ENCODE measurements at places on chromosomes 2 and 18.

DNA sequence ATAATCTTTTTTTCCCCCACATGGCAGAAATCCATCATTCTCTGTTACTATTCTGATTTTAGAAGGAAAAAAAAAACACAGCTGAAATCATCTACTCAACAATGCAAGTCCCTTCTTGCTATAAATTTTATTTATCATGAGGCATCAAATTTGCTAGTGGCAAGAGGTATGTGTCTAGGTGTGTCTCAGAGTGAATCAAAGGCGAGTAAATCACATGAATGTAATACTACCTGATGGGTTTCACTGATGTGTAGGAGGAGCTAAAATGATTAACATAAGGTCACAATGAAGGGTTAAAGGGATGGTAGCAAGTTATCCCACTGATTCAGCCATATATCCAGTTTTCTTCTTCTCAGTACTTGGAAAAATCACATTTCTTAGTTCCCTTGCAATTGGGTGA is 24.5 kb upstream of the PELI1 start:
- no peak for DNase-seq

GRCh38 chr2:191824398-191824797 is 22.5 kb downstream of the CAVIN2 start:
- no peak for DNase-seq

- DNase-seq = no peak
These were observed 8.8 kb downstream of the COLEC11 start for GRCh38 chr2:3603536-3604206.

DNA sequence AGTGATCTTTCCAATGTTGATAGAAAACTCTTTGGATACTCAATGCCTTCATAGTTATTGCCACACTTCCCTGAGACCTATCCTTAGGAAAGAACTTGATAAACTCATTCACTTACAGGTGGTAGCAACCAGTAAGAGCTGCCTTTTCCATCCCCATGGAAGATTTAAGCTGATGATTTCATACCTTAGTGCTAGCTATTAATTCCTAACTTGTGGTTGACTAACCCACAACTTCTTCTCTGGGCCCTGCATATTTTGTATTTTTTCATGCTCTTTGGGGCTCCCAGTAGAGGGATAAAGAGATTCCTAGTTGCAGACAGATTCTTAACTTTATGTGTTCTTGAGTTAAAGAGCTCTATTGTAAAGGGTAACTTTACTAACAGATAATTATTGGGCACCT is 25.2 kb upstream of the SIX3 start:
- no peak for DNase-seq

DNA sequence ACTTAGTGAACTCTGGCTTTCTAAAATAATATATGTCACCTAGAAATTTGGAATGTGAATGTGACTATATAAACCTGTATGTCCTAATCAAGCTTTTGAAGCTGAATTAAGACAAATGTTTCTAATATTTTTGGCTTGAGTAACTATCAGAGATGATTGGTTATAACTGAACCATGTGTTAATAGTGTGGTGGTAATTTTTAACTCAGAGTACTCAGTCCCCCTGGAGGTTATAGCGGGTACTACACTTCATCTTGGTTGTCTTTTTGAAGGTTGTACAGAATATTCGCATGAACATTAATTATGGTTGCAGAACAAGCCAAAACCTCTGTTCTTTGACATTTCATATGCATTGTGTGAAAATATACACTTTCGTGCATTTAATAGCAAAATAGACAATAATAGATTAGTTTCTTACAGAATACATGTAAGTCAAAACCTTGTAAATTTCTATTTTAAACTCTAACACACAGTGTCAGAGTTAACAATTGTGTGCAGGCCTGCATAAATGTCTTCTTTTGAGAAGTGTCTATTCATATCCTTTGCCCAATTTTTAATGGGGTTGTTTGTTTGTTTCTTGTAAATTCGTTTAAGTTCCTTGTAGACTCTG is 86.0 kb downstream of the OSBPL6 start:
- peak; percentile 73 for DNase-seq

DNA sequence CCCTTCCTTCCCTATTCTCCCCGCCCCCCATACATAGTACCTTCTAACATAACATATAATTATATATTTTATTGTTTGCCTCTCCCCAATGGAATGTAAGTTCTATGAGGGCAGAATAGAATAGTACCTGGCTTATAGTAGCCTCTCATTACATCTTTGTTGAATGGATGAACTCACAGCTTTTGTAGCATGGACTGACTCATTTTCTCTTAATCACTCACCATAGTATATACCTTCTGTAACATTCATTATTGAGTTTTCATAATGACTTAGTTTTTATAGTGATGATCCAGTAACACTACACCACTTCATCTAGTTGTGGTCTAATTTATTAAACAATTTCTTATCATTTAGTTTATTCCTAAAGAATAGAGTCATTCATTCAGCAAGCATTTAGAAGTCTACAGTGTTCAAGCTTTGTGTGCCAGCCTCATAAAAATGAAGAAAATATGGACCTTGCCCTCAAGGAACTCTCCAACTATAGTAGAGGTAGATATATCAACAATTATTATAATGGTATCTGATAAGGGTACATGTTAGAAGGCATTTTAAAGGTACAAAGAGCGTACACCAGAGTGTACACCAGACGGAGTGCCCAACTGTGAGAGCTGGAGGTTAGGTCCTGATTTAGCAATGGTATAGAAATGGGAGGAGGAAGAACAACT is 31.1 kb downstream of the NCOA1 start:
- DNase-seq = no peak

DNA sequence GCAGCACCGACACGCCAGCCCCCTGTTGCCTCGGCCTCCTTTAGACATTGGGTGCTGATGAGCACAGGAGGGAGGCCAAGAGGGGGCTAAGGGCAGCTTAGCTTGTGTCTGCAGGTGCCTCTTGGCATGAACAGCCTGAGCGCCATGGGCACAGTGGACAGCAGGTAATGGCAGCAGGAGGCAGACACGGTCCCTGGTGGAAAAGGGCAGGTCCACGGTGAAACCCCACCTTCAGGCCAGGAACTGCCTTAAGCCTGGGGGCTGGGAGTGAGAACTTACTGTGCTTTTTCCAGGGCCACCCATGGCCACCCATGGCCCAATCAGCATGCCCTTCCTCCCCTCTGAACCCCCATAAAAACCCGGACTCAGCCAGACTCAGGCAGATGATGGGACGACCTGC is 633.4 kb upstream of the TMEFF2 start:
- no peak for DNase-seq

DNA sequence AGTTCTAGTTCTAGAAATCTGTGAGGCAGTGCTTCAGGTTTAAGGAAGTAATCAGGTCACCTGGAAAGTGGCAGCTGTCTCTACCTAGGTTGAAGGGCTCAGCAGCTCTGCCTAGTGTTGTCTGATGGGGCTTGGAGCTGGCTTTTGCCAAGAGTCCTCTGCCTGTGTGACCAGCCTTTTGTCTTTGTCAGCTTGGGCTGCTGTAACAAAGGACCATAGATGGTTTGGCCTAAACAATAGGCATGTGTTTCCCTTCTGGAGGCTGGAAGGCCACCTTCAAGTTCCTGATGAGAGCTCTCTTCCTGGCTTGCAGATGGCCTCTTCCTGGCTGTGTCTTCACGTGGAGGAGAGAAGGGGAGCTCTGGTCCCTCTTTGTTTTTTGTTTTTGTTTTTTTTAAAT is 13.3 kb downstream of the UBE2F start:
- no peak for DNase-seq

GRCh38 chr2:231807020-231807419 is 20.8 kb downstream of the COPS7B start:
- no peak for DNase-seq

DNA sequence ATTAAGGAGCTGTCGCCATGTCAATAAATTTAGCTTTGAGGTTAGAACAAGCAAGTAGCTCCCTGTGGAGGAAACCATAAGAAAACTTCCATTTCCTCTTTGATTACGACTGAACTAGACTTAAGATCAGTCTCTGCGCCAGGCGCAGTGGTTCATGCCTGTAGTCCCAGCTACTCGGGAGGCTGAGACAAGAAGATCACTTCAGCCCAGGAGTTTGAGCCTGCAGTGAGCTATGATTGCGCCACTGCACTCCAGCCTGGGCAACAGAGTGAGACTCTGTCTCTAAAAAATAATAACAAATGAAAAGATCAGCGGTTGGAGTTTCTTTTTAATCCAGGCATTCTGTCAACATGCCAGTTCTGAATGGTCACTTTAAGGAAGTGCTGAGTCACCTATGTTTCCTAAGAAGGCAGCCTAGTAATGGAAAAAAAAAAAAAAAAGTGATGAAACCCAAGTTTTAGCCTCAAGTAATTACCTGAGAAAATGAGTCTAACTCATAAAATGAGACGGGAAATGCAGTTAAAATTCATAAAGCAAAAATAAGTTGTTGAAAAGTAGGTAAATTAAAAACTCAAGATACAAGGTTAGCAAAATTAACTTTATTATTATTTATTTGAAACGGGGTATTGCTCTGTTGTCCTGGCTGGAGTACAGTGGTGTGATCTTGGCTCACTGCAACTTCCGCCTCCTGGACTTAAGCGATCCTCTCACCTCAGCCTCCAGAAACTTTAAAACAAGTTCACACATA is 10.2 kb downstream of the C18orf32 start:
- DNase-seq = peak; percentile 92

DNA sequence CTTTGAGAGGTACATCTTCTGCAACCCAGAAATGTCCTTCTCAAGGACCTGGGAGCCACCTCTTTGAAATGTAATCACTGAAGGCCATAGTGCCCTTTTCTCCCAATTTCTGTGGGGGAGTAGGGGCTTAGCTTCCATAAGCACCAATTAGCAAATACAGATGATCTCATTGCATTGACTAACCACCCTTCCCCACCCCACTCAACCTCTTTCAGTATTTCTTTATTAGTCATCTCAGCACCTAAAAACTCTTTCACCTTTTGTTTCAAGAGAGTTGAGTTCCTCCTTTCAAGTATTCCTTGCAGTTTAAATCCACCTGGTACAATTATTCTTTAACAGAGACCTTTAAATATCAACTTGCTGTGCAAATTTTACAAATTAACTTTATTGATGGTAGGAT is 1011.8 kb upstream of the CDH2 start:
- no peak for DNase-seq

All from choroid plexus epithelial cell (primary cell).